ENCODE measurements at places on chromosomes 4 and X.

DNA sequence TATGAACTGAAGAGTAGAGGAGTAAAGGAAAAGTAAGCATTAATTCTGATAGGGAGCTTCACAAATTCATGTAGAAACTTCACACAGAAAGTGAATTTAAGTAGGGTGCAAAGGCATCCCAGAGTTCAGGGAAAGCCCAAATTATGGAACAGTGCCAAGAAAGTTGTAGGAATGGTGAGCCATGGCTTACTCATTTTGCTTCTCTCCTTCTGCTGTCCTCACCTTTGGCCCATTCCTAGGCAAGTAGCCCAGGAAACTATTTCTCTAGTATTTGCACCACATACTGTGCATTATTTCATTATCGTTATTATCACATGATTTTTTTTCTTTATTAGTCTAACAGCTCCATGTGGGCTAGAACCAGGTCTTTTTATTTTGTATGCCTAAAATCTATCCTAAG is 34.9 kb upstream of the IL1RAPL1 start:
- DNase-seq = no peak

DNA sequence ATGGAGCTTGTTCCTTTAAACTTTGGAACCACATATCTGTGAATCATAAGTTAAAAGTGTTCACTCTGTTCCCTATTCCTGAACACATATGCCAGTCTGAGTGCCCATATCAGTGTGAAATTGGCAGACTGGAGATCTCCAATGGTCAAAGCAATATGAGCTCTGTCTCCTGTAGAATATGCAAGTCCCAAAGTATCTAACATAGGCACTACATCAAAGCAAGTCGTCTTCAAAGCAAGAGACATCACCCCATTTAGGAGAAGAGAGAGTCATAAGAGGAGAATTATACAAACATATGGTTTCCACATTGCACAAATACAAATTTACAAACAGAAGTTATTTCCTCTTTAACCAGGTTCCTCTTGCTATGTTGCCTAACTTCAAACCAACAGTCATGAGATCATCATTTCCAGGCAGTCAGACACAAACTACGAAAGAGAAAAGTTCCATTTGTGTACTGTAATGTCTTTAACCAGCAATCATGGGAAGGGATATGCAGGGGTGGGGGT is 9.9 kb upstream of the GK start:
- peak; percentile 39 for DNase-seq

DNA sequence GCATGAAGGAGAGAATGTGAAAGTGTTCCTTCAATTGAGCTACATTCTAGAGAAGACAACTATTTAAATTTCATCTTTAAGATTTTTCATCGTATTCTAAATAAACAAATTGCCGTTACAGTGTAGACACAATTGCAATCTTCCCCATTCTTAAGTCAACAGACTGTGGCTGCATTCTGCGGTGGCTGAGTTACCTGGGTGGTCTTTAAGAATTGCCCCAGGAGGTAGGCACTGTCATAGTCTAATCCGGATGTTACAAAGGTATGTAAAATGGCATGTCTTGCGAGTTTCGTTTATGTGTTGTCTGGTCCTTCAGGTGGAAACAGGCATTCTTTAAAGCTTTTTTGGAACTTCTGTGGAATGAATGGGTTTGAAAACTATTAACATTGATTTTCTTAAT is 586.1 kb upstream of the PITX2 start:
- DNase-seq = no peak

DNA sequence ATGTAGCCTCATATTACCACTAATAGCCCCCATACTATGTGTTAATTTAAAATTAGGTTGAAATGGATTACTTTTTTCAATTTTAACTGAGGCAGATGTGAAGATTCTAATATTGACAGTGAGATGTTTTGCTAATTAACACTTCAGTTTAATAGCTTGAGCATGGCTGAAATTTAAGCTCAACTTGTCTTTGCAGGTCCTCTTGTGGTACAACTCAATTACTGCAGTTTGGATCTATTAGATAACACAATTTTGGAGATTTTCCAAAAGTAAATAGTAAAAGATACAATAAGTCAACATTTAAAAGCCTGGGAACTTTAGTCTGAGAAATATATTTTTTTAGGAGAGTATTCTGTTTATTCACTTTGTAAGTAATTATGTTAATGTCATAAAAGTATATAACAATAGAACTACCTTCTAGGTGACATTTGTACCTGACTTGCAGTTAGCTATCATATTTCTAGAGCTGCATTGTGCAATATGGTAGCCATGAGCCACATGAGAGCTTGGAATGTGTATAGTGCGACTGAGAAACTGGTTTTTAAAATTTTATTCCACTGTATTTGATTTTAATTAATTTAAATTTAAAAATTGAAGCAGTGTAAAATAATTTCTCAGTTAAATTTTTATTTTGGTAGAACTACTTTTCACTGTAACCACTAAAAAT is 73.1 kb upstream of the FMR1 start:
- no peak for DNase-seq
